ENCODE measurements at places on chromosomes 5 and 9.
A peak's percentile ranks its signal among the peaks of the same experiment; 100 is the strongest.

DNA sequence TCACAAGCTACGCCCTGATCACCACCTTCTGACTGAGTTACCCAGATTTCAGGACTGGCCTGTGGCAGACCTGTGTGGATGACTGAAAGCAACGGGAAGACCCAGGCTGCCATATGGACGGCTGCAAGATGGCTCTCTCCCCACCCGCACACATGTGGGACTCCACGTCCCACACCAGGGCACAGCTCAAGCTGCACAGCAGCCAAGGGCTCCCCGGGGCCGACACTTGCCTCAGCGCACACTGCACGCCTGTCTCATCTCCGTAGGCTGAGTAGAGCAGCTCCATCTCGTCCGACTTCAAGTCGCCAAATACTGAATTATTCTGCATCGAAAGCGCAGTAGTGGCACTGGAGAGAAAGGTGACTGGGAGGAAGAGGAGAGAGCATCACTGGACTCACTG, 14.5 kb downstream of the BRD9 start:
- DNase-seq, result no peak

- DNase-seq, result no peak
Measured at GRCh38 chr9:32441678-32442077, 57.2 kb downstream of the ACO1 start.

- peak; percentile 40 for DNase-seq
Measured at GRCh38 chr9:100714372-100715099, 136.7 kb downstream of the CAVIN4 start.

GRCh38 chr9:95629585-95629984, 112.8 kb upstream of the PTCH1 start:
- DNase-seq, result no peak

DNA sequence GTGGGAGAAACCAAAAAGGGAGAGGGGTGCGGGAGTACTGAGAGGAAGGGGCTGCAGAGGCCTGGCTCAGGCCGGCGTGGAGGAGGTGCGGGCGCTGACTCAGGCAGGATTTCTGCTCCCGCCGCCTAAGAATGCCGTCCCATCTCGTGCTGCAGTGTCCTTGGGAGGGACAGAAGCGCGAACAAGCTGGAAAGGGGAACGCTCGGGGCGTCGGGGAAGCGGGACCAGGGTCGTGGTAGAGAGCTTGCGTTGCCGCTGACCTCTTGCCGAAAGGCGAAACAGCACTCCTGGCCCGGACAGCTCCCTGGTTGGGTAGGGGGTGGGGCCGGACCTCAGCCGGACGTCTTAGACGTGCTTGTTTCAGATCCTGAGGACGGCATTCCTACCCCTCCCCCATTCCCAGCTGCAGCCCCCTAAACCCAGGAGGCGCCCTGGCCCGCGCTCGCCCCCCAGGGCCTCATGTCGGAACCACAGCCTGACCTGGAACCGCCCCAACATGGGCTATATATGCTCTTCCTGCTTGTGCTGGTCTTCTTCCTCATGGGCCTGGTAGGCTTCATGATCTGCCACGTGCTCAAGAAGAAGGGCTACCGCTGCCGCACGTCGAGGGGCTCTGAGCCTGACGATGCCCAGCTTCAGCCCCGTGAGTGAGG, 1.1 kb downstream of the RELL2 start:
- DNase-seq, result peak; percentile 67

DNA sequence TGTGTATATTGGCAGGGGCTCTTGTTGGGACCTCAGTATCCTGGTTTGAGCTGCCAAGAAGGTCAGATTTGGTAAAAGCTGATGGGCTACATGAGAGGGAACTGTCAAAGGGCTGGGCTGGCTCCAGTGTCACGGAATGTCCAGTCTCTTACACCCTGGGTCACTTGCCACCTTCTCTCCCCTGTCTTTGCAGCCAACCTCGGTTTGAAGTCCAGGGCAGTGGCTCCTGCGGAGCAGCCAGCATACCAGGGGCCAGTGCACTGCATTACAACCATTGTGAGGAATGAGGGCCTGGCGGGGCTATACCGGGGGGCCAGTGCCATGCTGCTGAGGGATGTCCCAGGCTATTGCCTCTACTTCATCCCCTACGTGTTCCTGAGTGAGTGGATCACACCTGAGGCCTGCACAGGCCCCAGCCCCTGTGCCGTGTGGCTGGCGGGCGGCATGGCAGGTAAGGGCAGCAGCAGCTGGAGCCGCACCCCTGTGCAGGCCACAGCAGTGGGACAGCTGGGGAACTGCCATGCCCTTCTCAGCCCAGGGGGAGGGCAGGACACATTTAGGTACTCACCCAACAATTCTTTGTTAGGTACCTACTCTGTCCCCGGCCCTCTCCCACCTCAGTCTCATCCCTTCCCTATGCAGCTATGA, 24.2 kb downstream of the IL9 start:
- DNase-seq, result no peak

DNA sequence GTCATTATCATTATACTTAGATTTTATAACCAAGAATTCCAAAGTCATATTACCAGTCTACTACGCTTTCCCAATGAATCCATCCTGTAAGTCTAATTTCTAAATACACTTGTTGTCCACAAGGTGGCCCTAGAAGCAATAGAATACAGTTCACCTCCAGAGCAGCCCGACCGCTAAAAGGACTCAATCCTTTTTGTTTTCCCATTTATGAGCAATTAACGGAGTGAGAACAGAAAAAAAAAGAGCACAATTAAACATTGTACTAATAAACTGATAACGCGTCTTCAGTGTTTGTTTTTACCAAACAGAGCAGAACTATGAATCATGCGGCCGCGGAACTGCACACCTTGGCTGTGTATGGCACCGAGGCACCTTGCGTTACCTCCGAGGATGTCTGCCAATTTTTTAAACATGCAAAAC, 160.7 kb upstream of the DAPK1 start:
- DNase-seq, result peak; percentile 3

- no peak for DNase-seq
Measured at GRCh38 chr5:1109542-1110306, 2.1 kb downstream of the SLC12A7 start.

DNA sequence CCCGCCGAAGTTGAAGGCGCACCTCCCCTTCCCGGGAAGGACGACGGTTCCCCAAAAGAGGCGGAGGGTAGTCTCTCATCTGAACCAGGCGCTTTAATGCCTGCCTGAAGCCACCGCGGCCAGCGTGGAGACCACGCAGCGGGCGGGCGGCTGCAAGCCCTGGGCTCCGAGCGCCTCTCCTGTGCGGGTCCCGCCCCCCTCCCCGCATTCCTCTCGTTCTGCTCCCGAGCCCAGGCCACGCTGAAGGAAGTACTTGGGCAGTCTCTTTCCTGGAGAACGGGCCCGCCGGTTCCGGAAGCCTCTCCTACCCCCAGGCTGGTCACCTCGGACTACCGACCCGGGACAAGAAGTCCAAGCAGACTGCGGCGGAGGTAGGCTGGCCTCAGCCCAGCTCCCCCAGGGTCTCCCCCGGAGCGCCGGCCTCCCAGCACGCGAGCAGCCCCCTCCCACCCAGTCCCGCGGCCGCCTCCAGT, 571 bp downstream of the PPIC start:
- DNase-seq, result peak; percentile 8

DNA sequence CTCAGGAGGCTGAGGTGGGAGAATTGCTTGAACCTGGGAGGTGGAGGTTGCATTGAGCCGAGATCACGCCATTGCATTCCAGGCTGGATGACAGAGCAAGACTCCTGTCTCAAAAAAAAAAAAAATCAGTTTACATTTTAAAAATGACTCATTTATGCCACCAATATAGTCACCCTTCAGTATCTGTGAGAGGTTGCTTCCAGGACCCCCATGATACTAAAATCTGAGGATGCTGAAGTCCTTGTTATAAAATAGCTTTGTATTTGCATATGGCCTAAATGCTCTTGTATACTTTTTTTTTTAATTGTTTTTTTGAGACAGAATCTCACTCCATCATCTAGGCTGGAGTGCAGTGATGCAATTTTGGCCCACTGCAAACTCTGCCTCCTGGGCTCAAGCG, 5.8 kb downstream of the OCLN start:
- no peak for DNase-seq

DNA sequence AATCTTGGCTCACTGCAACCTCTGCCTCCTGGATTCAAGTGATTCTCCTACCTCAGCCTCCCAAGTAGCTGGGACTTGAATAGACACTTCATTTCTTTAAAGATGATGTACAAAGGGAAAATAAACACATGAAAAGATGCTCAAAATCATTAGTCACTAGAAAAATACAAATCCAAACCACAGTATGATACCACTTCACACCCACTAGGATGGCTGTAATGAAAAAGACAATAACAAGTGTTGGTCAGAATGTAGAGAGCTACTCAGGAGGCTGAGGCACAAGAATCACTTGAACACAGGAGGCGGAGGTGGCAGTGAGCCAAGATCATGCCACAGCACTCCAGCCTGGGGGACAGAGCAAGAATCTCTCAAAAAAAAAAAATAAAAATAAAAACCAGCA, 13.0 kb downstream of the F2RL2 start:
- DNase-seq, result no peak

DNA sequence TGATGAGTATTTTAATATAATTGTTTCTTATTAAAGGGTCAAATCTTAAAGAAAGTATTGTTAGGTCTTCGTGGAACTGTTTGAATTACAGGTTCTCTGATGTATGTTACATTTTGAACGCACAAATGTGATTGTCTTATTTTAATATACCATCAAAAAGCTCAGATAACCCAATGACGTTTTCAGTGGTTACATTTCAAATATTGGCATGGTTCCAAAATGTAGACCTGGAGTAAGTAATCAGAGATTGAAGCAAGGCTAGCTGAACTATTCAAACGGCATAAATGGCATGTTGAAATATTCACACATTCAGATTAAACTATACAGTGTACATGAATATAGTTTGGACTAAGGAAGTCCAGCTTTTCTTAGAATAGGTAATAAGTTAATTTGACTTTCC, 281.7 kb upstream of the EFNA5 start:
- DNase-seq, result no peak

GRCh38 chr5:81363093-81363871, 30.7 kb downstream of the ACOT12 start:
- DNase-seq, result no peak

GRCh38 chr9:127884427-127884911, 7.0 kb upstream of the AK1 start:
- no peak for DNase-seq

DNA sequence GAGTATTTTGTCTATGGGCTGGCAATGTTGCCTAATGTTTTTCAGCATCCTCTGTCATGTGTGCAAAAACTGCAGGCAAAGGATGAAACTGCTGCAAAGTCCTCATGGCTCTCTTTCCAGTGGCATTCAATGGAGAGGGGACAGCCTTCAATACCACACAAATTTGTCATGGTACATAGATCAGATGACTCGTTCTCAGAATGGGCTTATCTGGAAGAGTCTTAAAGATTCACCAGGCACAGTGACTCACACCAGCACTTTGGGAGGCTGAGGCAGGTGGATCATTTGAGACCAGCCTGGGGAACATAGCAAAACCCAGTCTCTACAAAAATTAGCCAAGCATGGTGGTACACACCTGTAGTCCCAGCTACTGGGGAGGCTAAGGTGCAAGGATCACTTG, 5.3 kb downstream of the CDKN2AIPNL start:
- DNase-seq, result no peak

GRCh38 chr5:134965271-134965825, 2.4 kb upstream of the CATSPER3 start:
- DNase-seq, result peak; percentile 11

- no peak for DNase-seq
Measured at GRCh38 chr5:56313004-56313531, 79.9 kb upstream of the ANKRD55 start.

DNA sequence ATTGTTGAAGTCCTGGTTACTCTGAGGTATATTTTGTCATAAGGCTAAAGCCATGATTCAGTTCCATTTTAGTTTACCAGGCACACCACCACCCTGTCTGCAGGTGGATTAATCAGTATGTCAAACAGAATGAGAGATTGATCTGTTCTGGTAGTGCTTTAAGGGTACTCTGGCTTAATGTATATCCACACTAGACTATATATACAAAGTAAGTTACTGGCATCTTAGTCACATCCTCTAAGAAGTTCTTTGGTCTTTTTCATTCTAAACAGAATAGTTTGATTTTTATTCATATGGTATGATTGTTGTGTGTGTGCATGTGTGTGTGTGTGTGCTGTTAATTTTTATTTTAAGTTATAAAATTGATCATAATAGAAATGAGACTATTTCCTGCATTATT, 61.8 kb downstream of the RAB24 start:
- DNase-seq, result no peak
